K562 (cell line): ENCODE measurements at places on chromosomes 11 and 22.

DNA sequence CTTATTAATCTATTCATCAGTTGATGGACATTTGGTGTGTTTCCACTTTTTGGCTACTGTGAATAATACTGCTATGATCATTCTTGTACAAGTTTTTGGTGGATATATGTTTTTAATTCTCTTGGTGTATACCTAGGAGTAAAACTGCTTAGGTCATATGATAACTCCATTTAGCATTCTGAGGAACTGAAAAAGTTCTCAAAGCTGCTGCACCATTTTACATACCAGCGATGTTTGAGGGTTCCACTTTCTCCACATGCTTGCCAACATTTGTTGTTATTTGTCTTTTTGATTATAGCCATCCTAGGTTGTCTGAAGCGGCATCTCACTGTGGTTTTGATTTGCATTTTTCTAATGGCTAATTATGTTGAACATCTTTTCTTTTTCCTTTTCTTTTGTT lies 4.1 kb upstream of the ACER3 start:
- no peak for DNase-seq

GRCh38 chr11:3030289-3031070 lies 26.7 kb downstream of the CARS1 start:
- DNase-seq: no peak

DNA sequence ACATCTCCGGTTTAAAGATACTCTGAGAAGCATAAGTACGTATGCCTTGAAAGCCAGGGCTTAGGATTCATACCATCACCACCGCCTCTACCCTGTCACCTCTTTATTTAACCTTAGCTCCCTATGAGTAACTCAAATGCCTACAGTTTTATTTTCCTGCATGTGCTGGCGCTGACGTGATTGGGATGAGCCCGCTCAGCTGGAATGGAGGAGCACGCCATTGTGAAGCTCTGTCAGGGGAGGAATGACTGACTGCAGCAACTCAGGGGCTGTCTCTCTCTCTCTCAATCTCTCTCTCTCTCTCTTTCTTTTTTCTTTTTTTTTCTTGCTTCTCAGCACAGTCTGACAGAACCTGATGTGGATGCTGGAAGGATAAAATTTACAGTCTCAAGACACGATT lies 12.4 kb downstream of the CAVIN3 start:
- no peak for DNase-seq

GRCh38 chr11:43880640-43881159 lies at the start of gene ALKBH3:
Gene ALKBH3 (plus strand): TSS chr11:43880831. CDS start chr11:43882653, 1,822 bp downstream.
- DNase-seq: peak; percentile 83

DNA sequence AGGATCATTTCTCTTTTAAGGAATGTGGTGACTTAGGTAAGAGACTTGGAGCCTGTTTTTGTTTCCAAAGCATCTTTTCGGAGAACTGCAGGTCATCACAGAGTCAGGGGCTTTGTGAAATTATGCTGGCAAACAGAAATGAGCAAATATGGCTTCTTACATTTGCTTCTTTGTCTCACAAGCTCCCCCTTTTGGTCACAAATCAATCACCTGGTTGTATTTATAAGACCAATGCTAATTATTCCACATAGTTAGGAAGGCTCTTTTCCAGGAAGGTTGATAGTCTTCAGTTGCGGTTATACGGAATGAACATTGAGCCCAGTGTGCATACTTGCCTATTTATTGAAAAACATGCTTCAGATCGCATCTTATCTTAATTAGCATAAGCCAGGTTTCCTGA lies 34.6 kb upstream of the CEP126 start:
- no peak for DNase-seq

DNA sequence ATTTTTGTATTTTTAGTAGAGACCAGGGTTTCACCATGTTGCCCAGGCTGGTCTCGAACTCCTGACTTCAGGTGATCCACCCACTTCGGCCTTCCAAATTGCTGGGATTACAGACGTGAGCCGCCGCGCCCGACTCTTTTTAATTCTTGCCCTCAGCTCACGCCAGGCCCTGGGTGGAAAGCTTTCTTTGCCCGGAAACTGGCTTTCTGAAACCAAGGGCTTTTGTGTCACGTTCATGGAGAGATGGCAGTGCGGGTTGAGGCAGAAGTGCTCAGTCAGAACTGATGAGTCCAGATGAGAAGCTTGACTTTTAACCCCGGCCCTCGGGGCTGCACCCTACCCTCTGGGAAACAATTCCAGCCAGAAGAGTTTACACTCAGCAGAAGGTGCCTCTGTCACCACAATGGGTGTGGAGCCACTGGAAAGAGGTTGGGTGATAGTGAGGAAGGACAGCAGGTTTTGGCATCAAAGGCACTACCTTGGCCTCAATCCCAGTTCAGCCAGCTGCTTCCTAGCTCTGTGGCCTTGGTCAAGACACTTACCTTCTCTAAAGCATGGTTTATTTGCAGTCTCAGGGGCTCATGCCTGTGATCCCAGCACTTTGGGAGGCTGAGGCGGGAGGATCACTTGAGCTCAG lies 890 bp upstream of the ARFGAP3 start:
- no peak for DNase-seq

DNA sequence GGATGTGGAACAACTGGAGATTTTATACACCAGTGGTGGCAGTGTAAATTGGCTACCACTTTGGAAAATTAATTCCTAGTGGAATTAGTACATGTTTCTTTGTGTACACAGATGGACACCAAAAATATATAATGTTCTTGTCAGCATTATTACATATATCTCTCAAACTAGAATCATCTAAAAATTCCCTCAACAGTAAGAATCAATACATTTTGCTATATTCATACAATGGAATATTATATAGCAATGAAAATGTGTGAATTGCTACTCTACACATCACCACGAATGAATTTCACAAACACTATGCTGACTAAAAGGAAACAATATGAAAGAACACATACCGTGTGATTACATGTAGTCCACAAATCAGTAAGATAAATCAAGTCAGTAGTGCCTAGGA lies 33.9 kb downstream of the CCDC90B start:
- DNase-seq: no peak

DNA sequence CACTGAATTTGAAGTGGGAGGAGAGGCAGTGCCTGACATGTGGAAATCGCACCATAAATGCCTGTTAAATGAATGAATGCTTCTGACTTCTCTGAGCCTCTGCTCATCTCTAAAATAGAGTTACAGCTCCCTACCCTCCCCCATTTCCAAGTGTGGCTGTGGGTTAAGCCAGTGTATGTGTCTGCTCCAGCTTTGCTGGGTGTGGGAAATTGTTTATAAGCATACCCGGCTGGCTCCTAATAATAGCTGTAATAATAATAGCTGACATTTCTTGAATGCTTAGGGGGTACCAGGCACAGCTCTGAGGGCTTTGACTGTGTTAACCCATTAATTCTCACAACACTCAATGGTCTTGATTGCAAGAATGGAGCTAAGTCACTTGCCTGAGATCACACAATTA lies 7.0 kb upstream of the FCHSD2 start:
- DNase-seq: no peak

- DNase-seq: peak; percentile 61
Measured at GRCh38 chr11:33869481-33870422, 22.1 kb downstream of the LMO2 start.

DNA sequence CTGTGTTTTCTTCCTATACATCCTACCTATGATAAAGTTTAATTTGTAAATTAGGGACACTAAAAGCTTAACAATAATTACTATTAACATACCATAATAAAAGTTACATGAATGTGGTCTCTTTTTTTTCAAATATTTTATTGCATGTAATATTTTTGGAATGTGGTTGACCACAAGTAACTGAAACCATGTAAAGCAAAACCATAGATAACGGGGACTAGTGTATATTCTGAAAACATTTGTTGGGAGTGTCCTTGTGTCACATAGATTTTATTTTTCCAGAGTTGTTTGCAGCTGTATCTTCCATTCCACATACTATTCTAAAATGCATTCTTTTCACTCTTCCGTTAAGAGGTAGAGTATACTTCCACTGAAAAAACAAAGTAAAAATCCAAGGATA lies 200.4 kb downstream of the KIF18A start:
- no peak for DNase-seq

DNA sequence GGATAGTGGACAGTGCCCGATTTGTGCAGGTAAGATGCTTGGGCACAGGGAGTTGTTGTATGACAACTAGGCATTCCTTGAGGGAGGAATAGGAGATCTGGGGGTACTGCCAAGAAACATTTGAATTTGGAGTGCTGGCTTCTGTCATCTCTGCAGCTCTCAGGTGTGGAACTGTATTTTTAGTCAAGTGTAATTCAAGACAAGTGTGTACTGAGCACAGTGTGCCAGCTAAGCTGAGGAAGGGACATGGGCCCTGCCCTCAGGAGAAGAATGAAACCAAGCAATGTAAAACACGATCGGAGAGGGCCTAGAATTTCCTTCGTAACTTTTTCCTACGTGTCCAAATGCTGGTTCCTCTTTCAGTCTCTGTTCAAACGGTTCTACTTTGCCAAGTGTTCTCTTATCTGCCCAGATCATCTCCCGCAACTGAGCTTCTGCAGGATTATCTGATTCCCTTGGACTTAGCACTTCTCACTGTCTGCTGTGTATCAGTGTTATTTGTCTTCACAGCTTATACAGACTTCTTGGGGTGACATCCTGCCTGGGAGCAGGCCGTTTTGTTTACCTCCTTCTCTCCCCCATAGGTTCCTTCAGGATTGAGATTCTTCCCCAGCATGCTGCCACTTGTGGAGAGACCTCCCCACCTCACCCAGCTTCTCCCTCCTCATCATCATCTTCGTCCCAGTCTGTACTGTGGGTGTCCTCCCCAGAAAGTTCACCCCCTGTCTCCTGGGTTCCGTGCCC lies 27.6 kb downstream of the ART5 start:
- no peak for DNase-seq

DNA sequence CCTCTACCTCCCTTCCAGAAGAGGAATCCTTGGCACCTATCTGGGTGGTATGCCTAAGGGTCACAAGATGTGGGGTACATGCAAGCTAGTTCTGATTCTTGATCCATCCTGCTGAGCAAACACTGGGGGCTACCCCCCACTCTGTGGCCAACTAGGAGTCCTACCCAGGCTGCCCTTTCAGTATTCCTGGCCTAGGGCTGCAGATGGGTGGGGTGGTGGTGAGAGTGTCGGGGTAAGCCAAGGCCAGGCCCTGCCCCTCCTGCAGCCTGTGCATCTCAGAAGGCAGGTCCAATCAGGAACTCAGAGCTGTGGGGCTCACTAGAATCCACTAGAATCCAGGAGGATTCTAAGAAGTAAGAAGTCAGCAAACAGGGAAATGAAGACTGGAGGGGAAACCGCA lies 10.9 kb downstream of the SSH3 start:
- DNase-seq: no peak

GRCh38 chr11:12591706-12592105 lies 82.5 kb upstream of the TEAD1 start:
- no peak for DNase-seq

DNA sequence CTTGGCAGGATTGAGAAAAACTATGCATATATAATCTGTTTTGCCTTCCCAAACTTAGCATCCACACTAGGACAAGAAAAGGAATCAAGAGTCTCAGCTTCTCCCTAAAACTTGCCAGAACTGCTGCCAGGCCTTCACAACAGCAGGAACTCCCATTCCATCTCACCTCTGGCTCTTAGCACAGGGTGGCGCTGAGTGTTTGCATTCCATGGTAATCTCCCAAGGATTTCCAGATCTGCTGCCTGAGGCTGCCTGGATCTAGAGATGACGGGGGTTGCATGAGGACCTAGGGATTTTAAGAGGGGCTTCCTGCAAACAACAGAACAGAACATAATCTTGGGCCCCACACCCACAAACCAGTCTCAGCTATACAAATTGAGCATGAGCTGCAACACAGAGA lies 87.1 kb upstream of the OPCML start:
- no peak for DNase-seq

DNA sequence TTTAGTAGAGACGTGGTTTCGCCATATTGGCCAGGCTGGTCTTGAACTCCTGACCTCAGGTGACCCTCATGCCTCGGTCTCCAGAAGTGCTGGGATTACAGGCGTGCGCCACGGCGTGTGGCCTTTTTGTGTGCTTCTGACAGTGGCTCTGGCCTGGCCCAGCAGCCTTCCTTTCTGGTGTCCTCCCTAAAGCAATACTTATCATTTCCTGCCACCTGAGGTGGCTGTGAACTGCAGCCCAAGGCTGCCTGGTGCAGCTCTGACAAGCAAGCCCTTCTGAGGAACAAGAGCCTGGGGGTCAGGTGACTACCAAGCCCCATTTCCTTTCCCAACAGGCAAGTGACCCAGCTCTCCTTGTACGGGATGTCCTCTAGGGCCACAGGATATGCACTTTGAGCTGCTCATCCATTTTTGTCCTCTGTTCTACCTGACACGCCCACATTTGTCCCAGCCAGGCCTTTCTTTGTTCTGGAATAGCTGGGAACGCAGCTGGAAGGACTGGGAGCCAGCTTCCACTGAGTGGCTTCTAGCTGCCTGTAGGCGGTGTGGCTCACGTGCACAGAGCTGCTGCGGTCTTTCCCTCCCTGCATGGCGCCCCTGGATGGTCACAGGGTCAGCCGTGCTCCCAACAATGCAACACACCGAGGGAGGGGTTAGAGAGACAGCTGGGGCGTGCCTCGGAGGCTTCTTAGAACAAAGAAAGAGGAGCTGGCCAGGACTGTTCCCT lies 12.3 kb upstream of the BID start:
- DNase-seq: peak; percentile 85

DNA sequence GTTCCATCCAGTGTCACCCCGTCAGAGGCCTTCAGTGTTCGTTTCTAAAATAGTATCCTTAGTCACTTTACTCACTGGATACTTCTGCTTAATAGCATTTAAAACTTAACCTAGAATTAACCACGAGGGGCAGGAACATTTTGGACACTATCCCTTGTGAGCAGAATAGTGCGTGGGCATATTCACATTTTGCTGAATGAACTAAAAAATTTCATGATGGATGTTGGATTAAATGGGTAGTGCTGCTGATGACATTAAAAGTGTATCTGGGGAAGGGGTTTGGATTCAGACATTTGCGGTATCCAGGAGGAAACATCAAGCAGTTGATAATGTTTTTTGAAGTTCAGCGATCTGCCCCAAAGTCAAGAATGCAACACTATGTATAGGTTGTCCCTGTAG lies 750 bp upstream of the NAT10 start:
- DNase-seq: no peak

DNA sequence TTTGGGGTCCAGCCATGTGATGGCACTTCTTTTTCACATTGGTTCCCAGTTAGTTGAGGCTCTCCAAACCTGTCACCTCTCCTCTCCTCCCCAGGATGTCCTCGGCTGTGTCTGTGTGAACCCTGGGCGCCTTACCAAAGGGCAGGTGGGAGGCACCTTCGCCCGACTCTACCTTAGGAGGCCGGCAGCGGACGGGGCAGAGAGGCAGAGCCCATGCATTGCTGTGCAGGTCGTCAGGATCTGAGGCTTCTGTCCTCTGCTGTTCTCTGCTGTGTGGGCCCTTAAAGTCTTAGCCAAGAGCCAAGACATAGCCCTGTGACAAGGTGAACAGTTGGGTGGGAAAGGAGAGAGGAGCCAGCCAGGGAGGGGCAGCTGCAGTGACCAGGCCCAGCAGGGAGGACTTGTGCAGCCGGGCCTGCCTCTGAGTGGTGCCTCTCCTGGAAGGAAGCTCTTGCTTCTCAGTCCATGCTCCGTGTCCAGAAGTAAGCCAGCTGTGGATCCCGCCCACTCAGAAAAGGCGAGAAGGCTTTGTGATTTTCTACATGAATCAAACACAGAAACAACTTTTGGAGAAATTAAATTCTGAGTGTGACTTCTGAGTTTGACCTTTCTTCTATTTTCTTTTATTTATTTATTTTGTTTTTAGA lies 17.5 kb upstream of the CDC42EP2 start:
- DNase-seq: no peak

- DNase-seq: peak; percentile 64
Measured at GRCh38 chr11:46611526-46612304, 5.3 kb downstream of the HARBI1 start.

GRCh38 chr11:114157476-114158050 lies 98.1 kb downstream of the ZBTB16 start:
- DNase-seq: no peak
